Aorta (tissue), 5 donors: ENCODE measurements at places on chromosomes 6 and 20. TPM values are rescaled to one million over a fixed set of nuclear protein-coding genes. Genes with fewer than 3 reads are reported as not detected.
A peak's percentile ranks its signal among the peaks of the same experiment; 100 is the strongest.

PROKR2 gene
- not detected for total RNA-seq

TSHZ2 gene
- total RNA-seq, result 95.4 TPM

EYS gene
- not detected for total RNA-seq

CALHM4 gene
- total RNA-seq, result not detected

SLC16A10 gene
- 13.1 TPM for total RNA-seq

OR2B6 gene
- not detected for total RNA-seq

NRN1 gene
- 35.9 TPM for total RNA-seq

OPN5 gene
- total RNA-seq, result not detected

BACH2 gene
- total RNA-seq, result 11.6 TPM

- no peaks in the 10 kb centered on the region for H3K27me3 ChIP-seq
- DNase-seq, result no peak
- no peak overlapping the region for H3K4me3 ChIP-seq
- H3K4me1 ChIP-seq, result no peaks in the 10 kb centered on the region
Measured at GRCh38 chr6:37176268-37177076, 6.5 kb downstream of the PIM1 start.

DNA sequence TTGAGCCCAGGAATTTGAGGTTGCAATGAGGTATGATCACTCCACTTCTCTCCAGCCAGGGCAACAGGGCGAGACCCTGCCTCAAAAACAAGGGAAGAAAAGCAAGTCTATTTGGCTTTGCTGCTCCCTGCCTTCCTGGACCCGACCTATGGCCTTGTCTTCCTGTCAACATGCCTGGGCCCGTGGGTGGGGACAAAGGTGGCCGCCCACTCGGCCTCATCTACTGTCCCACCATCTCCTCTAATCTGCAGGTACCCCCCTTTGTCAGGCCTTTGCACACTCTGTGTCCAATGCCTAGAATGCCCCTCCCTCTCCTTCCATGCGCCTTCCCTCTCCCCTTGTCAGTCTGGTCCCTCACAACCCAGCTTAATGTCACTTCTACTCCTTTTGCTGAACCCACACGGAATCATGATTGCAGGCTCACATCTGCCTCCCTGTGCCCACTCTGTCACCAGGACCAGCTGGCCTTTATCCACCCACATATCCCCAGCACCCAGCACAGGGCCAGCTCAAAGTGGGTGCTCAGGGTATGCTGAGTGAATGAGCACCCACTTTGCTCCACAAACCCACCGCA lies 40.3 kb downstream of the MDFI start:
- no peaks in the 10 kb centered on the region for H3K4me1 ChIP-seq
- H3K27me3 ChIP-seq, result no peaks in the 10 kb centered on the region
- DNase-seq, result peak; percentile 31
- H3K4me3 ChIP-seq, result no peak overlapping the region

- H3K36me3 ChIP-seq, result no peaks in the 10 kb centered on the region
- H3K27ac ChIP-seq, result no peak overlapping the region
- no peaks in the 10 kb centered on the region for H3K27me3 ChIP-seq
- no peaks in the 10 kb centered on the region for H3K4me1 ChIP-seq
- DNase-seq, result no peak
- no peak overlapping the region for H3K4me3 ChIP-seq
Measured at GRCh38 chr20:50246367-50247195, 56.0 kb downstream of the CEBPB start.

DNA sequence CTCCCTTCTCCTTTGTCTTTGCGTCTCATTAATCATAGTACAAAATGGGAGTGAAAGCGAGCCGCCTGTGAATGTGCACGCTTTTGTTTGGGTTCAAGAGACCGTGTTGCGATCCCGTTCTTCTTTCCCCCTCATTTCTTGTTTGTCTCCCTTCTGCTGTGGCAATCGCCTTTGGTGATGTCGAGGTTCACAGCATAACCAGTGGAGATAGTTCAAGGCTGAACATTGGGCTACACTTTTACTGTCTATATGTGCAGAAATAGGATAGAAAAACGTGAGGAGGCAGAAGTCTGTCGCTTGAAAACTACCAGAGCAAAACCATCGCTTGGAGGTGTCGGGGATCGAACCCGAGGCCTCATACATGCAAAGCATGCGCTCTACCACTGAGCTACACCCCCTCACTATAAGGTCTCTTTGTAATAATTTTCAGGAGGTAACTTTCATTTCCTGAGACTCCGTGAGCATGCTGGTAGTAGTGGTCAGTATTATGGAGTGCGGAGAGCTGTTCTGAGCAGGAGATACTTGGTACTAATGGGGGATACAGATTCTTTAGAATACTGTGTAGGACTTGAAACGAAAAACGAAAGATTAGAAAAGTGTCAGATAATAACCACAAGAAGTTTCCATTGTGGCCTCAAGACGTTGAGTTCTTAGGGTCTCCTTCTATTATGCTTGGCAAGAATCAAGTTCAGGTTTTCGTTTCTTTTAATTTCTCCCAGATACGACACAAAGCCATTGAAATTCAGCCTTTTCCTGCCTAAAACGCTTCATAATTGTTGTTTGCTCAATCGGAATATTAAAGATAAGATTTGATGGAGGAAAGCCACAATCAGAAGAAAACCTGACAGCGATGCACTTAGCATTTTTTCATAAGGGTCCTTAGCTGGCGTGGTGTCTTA lies 106.6 kb downstream of the TRIM27 start:
- no peak overlapping the region for H3K4me3 ChIP-seq
- no peaks in the 10 kb centered on the region for H3K36me3 ChIP-seq
- H3K4me1 ChIP-seq, result no peaks in the 10 kb centered on the region
- no peak overlapping the region for H3K27ac ChIP-seq

DNA sequence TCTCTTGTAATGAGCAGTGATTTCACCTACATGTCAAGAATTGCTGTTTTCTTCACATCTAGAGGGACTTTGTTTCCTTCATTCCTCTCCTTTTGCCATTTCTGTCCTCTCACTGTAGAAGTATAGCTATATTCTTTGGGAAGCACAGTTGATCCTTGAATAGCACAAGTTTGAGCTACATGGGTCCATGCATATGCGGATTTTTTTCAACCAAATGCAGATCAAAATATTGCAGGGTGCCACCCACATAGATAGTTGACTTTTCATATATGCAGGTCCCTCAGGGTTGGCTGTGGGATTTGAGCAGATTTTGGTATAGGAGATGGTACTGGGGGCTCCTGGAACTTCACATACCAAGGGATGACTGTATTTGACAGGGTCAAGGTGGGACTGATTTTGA lies 41.1 kb downstream of the BLTP3A start:
- H3K4me1 ChIP-seq, result no peaks in the 10 kb centered on the region
- H3K27ac ChIP-seq, result no peak overlapping the region
- peaks cover 3% of the 10 kb centered on the region for H3K36me3 ChIP-seq
- no peak for DNase-seq
- H3K4me3 ChIP-seq, result no peak overlapping the region

GRCh38 chr6:1325461-1326309 lies 13.8 kb downstream of the FOXQ1 start:
- no peak for DNase-seq
- no peak overlapping the region for H3K4me3 ChIP-seq
- H3K36me3 ChIP-seq, result no peaks in the 10 kb centered on the region
- no peak overlapping the region for H3K27ac ChIP-seq

- no peaks in the 10 kb centered on the region for H3K27me3 ChIP-seq
- no peak overlapping the region for H3K27ac ChIP-seq
- no peaks in the 10 kb centered on the region for H3K4me1 ChIP-seq
- H3K4me3 ChIP-seq, result no peak overlapping the region
- peak; percentile 52 for DNase-seq
Measured at GRCh38 chr20:57892471-57892870, 182.7 kb upstream of the PMEPA1 start.

GRCh38 chr6:163952005-163952404 lies 537.5 kb downstream of the QKI start:
- no peaks in the 10 kb centered on the region for H3K4me1 ChIP-seq
- H3K36me3 ChIP-seq, result no peaks in the 10 kb centered on the region
- DNase-seq, result no peak
- peaks cover 4% of the 10 kb centered on the region for H3K27me3 ChIP-seq

GRCh38 chr6:54578261-54578660 lies 268.3 kb upstream of the FAM83B start:
- H3K36me3 ChIP-seq, result no peaks in the 10 kb centered on the region
- no peaks in the 10 kb centered on the region for H3K4me1 ChIP-seq
- DNase-seq, result no peak
- H3K27me3 ChIP-seq, result no peaks in the 10 kb centered on the region
- H3K27ac ChIP-seq, result no peak overlapping the region

GRCh38 chr20:50746138-50746940 lies 15.0 kb downstream of the PARD6B start:
- no peak for DNase-seq
- H3K4me3 ChIP-seq, result no peak overlapping the region
- H3K27ac ChIP-seq, result no peak overlapping the region
- no peaks in the 10 kb centered on the region for H3K27me3 ChIP-seq

DNA sequence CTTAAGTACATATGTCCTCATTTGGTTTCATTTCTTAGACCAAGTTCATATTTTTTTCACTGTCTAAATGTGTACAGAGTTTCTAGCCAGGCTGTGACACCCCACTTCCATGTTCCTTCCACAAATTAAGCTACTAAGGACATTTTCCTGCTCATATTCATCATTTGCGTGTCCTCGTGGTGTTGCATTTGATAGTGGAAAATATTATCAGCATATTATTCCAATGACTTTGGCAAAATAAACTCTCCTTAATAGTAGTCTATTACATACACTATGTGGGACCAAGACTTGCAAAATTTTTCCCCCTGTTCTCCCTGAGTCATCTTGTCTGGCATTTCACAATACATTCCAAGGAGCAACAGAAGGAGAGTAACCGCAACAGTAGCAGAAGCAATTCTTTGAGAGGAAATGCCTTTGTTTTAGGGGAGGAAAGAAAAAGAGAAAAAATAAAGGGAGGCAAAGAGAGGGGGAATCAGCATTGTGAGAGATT lies 599.2 kb downstream of the COL12A1 start:
- H3K27me3 ChIP-seq, result no peaks in the 10 kb centered on the region
- H3K4me1 ChIP-seq, result peaks cover 6% of the 10 kb centered on the region
- H3K27ac ChIP-seq, result no peak overlapping the region
- H3K36me3 ChIP-seq, result no peaks in the 10 kb centered on the region

DNA sequence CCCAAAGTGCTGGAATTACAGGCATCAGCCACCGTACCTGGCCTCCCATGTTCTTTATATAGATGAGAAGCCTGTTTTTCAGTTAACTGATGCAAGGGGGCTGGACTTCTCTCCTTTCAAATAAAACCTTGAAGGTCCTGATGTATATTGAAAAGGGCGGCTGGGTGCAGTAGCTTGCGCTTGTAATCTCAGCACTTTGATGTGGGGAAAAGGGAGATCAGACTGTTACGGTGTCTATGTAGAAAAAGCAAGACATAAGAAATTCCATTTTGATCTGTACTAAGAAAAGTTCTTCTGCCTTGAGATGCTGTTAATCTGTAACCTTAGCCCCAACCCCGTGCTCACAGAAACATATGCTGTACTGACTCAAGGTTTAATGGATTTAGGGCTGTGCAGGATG lies 16.1 kb upstream of the SAMHD1 start:
- no peak overlapping the region for H3K4me3 ChIP-seq
- no peaks in the 10 kb centered on the region for H3K4me1 ChIP-seq
- H3K36me3 ChIP-seq, result no peaks in the 10 kb centered on the region
- no peak overlapping the region for H3K27ac ChIP-seq
- H3K27me3 ChIP-seq, result no peaks in the 10 kb centered on the region
- DNase-seq, result no peak

DNA sequence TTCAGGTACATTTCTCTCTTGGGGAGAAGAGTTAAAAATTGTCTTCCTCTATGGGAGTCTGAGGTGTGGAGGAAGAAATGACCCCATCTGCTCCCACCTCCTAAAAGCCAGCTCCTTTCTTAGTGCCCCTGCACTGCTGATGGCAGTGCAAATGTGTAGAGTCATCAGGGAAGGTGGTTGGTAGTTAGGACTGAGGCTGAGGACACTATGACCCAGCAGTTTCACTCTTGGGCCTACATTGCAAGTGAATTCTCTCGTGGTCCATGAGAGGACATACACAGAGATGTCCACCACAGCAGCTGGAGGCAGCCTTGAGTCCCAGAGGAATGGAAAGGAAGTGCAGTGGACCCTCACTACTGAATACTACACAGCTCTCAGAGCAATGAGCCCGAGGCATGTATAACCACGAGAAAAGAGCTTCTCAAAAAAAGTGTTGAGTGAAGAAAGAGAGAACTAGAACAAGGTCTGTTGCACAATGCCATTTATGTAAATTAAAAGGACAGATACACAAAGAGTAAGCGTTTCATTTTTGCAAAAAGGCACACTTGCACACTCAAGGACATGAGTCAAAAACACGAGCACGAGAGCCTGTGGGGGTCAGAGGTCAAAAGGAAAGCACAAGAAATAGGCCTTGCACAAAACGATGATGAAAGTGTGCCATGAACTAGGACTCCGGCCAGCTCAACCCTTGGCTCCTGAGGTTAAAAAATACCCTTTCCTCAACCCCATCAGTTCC lies 308.2 kb upstream of the PRND start:
- no peaks in the 10 kb centered on the region for H3K36me3 ChIP-seq
- no peak for DNase-seq
- H3K4me1 ChIP-seq, result no peaks in the 10 kb centered on the region
- H3K27me3 ChIP-seq, result no peaks in the 10 kb centered on the region
- H3K4me3 ChIP-seq, result no peak overlapping the region

- H3K36me3 ChIP-seq, result no peaks in the 10 kb centered on the region
- peak within 1 kb of the TSS; percentile 71 for H3K4me3 ChIP-seq
- no peaks in the 10 kb centered on the region for H3K4me1 ChIP-seq
- peak; percentile 91 for DNase-seq
- no peak within 1 kb of the TSS for H3K27ac ChIP-seq
Measured at GRCh38 chr6:138107078-138107751, at the start of gene PERP. Gene PERP, minus strand, starts transcription at chr6:138107419. Its CDS starts 79 bp downstream, at chr6:138107340.

DNA sequence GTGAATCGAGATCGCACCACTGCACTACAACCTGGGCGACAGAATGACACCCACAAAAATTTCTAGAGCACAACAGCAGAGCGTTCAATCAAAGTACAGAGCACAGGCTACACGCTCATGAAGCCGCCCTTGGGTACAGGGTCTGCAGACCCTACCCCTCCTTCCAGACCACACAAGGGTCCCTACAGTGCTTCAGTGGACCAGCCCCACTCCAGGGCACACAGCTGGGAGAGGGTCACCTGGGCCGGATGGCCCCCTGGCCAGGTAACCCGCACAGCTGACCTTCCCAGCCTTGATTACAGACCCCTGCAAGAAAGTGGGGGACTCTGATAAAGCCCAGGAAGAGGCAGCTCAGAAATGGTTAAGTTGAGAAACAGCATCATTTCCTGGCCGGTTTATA lies 63.6 kb downstream of the RIPOR3 start:
- H3K27ac ChIP-seq, result no peak overlapping the region
- H3K4me1 ChIP-seq, result no peaks in the 10 kb centered on the region
- no peaks in the 10 kb centered on the region for H3K36me3 ChIP-seq
- DNase-seq, result no peak
